ENCODE measurements at places on chromosomes 3 and 15. TPM values are rescaled to one million over a fixed set of nuclear protein-coding genes. Genes with fewer than 3 reads are reported as not detected.

The GRAMD1C gene
- 2.8 TPM for total RNA-seq

The OCA2 gene
- not detected for total RNA-seq

The SCAANT1 gene
- total RNA-seq: not detected

The KCNMB2 gene
- total RNA-seq: not detected

The CSK gene
- 38.0 TPM for total RNA-seq

The DUOX2 gene
- total RNA-seq: not detected

The TJP1 gene
- total RNA-seq: 102 TPM

The KIF9 gene
- 22.7 TPM for total RNA-seq

The CEMIP gene
- 3.1 TPM for total RNA-seq

The NRROS gene
- 0.29 TPM for total RNA-seq

The EDEM1 gene
- total RNA-seq: 39.4 TPM

The GATA2 gene
- total RNA-seq: 26.8 TPM

The PRTG gene
- total RNA-seq: 1.4 TPM

The RASGRP1 gene
- total RNA-seq: not detected

The SPTBN5 gene
- total RNA-seq: 0.98 TPM

The EEFSEC gene
- total RNA-seq: 11.6 TPM

The ANKRD34C gene
- not detected for total RNA-seq

The COLQ gene
- total RNA-seq: 1.5 TPM

The BFSP2 gene
- total RNA-seq: not detected

The EXD1 gene
- total RNA-seq: not detected

The ROBO1 gene
- total RNA-seq: 35.5 TPM

The NPAP1 gene
- total RNA-seq: not detected

The LMOD3 gene
- total RNA-seq: not detected

The ZNF717 gene
- 5.2 TPM for total RNA-seq

The C3orf22 gene
- total RNA-seq: not detected

The GNAI2 gene
- 254 TPM for total RNA-seq

The AGTR1 gene
- total RNA-seq: 0.15 TPM

The CFAP91 gene
- total RNA-seq: 0.17 TPM

The SLC33A1 gene
- total RNA-seq: 32.9 TPM

All from PC-3 (cell line).